ENCODE measurements at places on chromosomes 7 and 10. TPM values are rescaled to one million over a fixed set of nuclear protein-coding genes. Genes with fewer than 3 reads are reported as not detected.

DNA sequence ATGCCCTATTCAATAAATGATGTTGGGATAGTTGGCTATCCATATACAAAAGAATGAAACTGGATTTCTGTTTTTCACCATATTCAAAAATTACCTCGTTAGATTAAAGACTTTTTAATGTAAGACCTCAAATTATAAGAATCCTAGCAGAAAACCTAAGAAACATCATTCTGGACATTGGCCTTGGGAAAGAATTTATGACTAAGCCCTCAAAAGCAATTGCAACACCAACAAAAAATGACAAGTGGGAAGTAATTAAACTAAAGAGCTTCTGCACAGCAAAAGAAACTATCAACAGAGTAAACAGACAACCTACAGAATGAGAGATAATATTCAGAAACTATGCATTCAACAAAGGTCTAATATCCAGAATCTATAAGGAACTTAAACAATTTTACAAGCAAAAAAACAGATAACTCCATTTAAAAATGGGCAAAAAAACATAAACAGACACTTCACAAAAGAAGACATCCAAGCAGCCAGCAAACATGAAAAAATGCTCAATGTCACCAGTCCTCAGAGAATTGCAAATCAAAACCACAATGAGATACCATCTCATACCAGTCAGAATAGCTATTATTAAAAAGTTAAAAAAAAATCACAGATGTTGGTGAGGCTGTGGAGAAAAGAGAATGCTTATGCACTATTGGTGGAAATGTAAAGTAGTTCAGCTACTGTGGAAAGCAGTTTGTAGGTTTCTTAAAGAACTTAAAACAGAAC lies 309.8 kb downstream of the AHR start:
- no peak for DNase-seq
- H3K27ac ChIP-seq, result peak overlapping the region; percentile 61
- H3K27me3 ChIP-seq, result no peaks in the 10 kb centered on the region
- H3K4me1 ChIP-seq, result peaks cover 8% of the 10 kb centered on the region
- H3K4me3 ChIP-seq, result no peak overlapping the region

DNA sequence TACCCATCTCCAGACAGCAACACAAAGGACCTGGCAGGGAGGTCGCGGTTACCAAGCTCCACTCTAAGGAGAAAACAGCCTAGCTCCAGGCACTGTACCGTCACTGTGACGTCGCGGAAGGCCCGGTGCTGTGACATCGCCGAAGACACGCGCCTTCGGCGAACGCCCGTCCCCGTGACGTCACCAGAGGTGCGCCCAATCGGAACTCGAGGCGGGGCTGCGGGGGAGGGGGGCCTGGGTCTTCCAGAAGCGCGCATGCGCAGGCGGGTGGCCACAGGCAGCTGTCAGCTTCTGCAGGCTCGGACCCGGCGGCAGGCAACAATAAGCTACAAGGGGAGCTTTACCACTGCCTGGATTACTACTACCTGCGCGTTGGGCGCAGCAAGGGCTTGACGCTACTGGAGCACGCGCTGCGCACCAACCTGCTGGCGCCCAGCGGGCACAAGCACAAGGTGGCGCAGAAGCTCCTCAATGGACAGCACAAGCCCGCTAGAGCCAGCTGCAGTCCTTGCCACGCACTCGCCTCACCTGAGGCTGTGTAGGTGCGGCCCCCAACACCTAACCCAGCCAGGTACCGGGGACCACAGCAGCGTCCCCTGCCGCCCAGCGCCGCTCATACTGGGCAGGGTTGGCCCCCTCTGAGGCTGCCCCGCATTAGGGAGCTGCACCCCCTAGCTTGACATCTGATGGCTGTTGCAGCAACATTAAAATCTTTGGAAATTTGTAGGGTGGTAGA lies 208.4 kb downstream of the TPST1 start:
- peak overlapping the region; percentile 50 for H3K4me3 ChIP-seq
- H3K4me1 ChIP-seq, result no peaks in the 10 kb centered on the region
- peak; percentile 69 for DNase-seq
- peak overlapping the region; percentile 68 for H3K27ac ChIP-seq

Gene DHTKD1
- total RNA-seq, result 17.5 TPM

Gene NYAP1
- 0.50 TPM for total RNA-seq

Gene PSPH
- 13.7 TPM for total RNA-seq

Gene ECD
- 25.0 TPM for total RNA-seq

Measured in left lung (tissue), 14 donors.